T follicular helper cell (primary cell): ENCODE measurements at places on chromosomes 5 and 9.

DNA sequence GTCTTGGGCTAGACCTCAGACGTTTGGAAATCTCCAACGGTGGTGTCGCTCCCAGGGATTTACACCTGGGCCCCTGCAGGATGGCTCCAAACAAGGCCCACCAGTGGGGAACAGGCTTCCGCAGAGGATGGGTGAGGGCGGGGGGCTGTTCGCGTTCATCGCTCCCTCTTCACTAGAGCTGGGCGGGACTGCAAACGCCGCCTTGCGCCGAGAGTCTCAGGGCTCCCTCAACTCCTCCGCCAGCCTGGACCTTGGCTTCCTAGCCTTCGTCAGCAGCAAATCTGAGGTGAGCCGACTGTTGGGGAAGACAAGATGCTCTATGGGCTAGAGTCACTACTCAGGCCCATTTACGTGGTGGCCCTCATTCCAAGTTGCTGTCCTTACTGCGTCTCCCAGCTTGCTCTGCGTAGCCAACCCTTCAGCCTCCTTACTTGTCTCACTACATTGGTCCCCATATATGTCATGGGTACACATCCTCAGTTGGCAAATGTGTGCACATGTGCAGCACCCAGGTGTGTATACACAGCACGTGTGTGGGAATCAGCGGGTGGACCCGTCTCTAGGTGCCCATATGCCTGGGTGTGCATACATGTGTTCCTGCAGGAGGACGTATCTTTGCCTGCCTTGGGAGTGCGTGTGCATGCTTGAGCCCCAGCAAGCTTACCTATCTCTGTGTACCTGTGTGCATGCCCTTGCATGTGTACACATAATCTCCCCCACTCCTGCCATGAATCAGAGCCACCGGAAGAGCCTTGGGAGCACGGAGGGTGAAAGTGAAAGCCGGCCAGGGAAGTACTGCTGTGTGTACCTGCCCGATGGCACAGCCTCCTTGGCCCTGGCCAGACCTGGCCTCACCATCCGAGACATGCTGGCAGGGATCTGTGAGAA is 10.5 kb downstream of the RGS14 start:
- no peak for DNase-seq

- DNase-seq = no peak
Measured at GRCh38 chr5:139842321-139842720, 46.7 kb downstream of the PSD2 start.

- no peak for DNase-seq
Measured at GRCh38 chr5:35237580-35238376, 7.5 kb upstream of the PRLR start.

DNA sequence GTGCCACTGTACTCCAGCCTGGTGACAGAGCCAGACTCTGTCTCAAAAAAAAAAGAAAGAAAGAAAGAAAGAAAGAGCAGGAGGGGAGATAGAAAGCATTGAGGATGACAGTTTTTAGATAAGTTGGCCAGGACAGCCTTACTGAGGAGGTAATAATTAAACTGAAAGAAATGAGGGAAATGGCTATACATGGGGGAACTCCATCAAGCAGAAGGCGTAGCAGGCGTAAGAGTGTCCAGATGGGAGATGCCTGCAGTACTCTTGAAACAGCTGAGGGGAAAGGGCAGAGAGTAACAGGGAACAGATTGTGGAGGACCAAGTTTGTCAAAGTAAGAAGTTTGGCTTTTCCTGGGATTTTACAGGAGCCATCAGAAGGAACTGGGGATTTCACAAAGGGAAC is 57.5 kb downstream of the HMGCS1 start:
- no peak for DNase-seq

DNA sequence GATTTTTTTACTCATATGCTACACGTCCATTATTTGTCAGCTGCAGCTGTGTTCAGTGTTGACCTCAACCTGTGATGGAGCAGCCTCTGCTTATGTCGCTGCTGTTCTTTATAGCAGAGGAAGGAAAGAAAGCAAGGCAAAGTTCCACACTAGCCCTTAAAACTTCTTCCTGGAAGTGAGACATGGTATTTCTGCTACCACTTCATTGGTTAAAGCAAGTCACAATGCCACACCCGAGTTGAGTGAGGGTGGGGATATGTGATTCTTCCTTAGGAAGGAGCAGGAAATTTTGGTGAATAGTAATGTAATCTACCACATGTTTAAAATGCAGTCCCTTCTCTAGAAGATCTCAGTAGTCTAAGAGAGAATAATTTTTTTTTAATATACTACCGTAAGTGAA is 224.8 kb upstream of the DMRT1 start:
- DNase-seq = no peak

- no peak for DNase-seq
Measured at GRCh38 chr9:37425298-37425752, 2.8 kb downstream of the GRHPR start.

DNA sequence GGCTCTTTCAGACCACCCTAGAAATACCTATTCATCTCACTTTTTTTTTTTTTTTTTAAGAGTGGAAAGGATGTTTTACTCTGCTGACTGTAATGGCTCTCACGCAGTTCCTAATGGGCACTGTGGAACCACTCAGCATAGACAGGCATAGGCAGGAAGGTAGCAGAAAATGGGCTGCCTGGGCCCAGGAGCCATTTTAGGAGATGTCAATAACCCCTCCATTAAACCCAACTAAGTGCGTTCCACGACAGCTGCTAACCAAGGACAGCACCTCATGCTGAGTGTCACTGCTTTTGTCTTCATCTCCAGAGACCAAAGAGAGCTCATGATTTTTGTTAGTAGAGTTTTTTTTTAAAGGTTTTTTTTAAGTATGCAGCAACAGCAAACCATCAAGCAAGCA is 15.3 kb downstream of the MAP1B start:
- DNase-seq = no peak

DNA sequence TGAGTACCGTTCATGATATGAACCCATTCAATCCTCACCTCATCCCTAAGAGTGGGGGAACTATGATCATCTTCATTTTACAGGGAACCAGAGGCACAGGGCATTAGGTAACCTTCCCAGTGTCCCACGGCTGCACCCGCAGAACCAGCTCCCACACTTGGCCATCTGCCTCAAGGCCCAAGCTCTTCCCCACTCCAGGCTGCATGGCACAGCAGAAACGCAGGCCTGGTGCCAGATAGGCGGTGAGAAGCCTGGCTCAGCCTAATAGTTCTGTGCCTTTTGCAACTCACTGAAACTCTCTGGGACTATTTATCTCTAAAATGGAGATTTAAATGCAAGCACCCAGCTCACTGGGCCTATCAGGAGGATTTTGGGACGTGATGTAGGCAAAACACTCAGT is 90.8 kb upstream of the ZNF618 start:
- no peak for DNase-seq

- DNase-seq = no peak
Measured at GRCh38 chr5:178502401-178503100, 87.6 kb downstream of the COL23A1 start.

DNA sequence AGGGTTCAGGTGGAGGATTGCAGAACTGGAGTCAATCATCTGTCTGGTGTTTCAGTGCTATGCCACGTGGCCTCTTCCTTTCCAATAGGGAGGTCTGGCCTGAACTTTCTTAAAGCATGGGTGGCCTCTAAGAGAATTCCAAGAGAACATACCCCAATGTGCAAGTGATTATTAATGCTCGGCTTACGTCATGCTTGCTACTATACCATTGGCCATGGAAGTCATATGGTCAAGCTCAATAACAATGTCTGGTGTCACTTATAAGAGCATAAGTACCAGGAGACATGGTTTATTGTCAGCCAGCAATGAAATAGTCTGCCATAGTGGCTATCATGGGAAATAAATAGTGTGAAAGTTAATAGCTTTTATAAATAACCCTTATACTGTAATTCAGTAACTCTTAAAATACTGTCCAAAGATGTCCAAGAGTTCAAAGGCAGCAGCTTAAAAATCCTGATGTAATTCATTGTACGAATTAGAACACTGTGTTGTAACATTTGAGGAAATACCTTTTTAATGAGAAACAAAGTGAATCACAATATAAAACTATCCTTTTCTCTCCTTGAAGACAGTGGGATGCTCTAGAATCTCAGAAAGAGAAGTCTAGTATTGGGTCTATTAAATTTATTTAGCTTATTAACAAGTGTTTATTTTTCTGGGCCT is 355.4 kb upstream of the PRR16 start:
- no peak for DNase-seq

- no peak for DNase-seq
Measured at GRCh38 chr5:37900692-37901091, 60.9 kb upstream of the GDNF start.

DNA sequence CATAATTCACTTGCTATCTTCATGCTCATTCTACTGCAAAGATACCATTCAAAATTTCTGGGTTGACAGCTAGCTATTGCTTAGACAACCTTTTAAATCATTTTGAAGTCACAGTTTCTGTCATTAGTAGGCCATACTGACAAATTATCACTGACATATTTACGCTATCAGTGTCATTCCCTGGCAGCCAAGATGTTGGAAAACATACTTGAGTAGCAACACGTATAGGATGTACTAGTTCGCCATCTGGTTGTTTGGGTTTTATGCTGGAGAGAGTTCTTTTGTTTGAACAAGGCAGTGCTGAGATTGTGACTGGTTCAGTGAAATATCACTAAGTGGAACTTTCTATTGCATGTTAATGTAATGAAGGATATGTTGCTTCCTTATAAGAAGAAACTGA is 621.9 kb downstream of the DTWD2 start:
- no peak for DNase-seq

- DNase-seq = no peak
Measured at GRCh38 chr9:92480986-92481633, 1.2 kb downstream of the ASPN start.

GRCh38 chr5:128083811-128084227 is 253 bp downstream of the SLC12A2 start:
- no peak for DNase-seq

GRCh38 chr5:98905857-98906688 is 22.7 kb downstream of the CHD1 start:
- no peak for DNase-seq

- DNase-seq = no peak
Measured at GRCh38 chr5:14173377-14174229, 30.5 kb downstream of the TRIO start.

DNA sequence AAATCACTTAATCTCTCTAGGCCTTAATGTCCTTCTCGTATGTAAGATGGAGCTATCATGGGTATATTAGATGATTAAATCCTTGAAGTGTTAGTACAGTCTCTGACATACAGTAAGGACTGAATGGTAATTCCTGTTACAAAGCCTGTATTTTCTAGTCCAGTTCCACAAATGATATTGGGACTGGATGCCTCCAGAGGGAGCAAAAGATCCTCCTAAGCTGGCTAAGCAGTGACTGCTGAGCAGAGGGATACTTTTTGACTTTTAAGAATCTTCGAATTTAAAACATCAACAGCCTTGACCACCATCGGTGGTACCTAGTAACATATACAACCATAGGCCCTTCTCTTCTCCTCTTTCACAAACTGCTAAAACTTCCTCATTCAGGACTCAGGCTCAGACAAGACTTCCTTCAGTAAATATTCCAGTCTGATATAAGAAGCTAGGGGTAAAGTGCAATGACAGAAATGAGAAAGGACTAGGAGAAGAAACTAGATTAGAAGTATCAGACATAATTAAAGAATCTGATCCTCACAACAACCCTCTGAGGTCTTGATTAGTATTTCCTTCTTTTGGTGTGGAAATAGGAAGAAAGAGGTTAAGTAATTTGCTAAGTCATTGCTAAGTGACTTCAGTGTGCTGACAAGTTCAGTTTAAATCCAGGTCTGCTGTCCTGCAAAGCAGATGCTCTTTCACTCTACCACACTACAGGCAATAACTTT is 13.9 kb downstream of the PTAR1 start:
- DNase-seq = no peak
